ENCODE measurements at places on chromosomes 2 and 18.

GRCh38 chr2:2747797-2748301, 416.8 kb upstream of the MYT1L start:
- DNase-seq = no peak

DNA sequence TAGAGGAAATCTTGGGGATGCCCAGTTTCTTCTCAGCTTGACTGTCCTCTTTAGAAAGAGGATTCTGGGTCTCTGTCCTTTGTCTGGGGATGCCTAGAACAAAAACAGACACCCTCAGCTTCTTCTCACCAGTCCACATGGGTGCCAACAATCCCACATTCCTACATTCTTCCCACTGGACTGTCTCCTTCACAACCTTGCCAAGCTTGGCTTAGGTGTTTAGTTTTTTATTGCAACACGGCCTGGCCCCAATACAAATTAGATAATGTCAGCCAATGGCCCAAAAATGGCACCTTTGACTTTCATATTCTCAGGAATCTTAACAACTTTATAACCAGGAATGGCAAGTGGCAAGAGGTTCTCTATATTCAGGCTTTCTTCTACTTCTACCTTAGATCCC, 273.0 kb downstream of the RNF152 start:
- DNase-seq = no peak

DNA sequence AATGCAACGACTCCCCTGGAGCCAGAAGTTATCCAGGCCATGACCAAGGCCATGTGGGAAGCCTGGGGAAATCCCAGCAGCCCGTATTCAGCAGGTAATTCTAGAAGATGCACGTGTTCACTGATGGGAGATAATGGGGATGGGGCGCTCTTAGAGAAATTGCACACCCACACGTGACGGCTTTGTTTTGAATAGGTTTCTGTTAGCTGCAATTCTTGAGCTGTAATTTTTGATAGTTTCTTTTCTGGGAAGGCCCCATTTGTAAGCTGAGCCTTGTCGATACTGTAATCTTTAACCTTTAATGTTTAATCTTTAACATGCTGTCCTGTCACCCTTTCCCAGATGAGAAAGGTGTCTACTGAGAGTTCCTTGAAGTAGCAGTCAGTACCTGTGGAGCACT, 3.6 kb downstream of the SCLY start:
- no peak for DNase-seq

GRCh38 chr2:240161087-240161750, 20.8 kb upstream of the OTOS start:
- DNase-seq = no peak

GRCh38 chr2:63665846-63666475, 77.2 kb downstream of the MDH1 start:
- DNase-seq = no peak

- no peak for DNase-seq
Measured at GRCh38 chr2:159201360-159202063, 85.0 kb downstream of the WDSUB1 start.

DNA sequence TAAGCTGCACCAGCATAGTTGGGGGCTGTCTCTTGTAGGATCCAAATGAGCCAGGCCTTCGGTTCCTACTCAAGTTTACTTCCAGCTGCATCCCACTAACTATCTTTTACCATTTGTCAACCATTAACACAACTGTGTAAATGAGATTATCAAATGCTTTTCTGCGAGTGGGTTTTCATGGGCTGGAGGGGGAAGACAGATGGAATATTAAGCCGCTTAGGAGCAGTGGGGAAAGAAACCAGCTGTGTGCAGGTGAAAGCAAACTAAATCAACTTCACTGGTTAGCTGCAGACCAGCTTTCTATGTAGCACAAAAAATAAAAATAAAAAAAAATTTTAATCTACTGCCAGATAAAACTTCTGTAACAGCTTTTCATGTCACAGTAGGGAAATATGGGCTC, 307.3 kb upstream of the FBXO11 start:
- no peak for DNase-seq

DNA sequence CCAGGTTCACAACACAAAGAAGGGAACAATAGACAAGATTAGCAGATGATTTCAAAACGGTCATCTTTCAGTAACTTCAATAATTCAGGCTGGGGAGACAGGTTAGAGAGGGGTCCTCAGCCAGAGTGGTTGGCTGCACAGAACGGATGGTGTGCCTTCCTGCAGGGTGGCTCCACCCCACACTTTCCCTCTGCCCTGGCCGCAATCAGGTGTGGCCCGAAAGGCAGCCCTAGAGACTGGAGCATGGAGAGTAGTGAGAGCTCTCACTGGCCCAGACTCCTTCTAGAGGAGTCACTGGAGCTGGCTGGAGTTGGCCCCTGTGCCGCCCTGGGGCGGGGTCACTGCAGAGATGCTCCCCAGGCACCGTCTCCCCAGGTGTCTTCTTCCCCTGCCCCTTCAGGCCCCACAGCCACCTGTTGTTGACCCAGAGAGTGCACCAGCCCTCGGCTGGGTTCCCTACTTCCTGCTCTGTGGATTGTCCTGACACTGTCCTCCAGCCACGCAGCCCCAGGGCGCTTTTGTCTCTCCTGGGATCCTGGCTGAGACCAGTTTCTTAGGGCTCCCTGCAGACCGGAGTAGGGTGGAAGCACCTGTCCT, 126.8 kb downstream of the PXDN start:
- DNase-seq = no peak
